Inflammatory macrophage treated with lipopolysaccharide for 4 hours (primary cell): ENCODE measurements at places on chromosomes 2 and 18.

DNA sequence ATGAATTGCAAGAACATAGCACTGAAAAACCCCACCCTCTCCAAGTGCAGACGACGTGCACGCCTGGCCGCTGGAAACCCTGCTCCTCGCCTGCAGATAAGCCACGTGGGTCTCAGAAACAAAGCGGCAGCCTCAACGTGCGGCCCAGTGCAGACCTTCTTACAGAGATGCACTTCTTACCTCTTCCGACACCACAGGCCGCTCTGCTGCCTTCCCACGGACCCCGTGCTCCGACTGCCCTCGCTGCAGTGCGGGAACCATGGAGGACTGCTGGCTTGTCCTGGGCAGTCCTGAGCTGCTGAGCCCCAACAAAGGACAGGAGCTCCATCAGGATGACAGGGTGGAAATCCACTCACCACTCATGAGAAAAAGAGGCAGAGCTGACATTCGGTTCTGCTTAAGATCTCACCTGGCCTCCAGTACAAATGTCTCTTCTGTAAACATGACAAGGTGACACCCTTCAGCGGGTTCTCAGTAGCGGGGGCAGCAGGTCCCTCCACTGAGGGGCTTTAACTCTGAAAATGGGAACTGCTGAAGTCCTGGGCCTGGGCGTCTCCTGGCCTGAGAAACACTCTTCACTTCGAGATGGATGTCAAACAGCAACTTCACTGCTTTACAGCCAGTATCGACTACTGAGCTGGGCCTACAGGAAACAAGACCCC lies 6.2 kb downstream of the COPS9 start:
- DNase-seq: no peak

- DNase-seq: no peak
Observed at GRCh38 chr2:241034490-241035141, 36.2 kb downstream of the SNED1 start.

- no peak for DNase-seq
Observed at GRCh38 chr2:12606472-12607000, 110.2 kb upstream of the TRIB2 start.

DNA sequence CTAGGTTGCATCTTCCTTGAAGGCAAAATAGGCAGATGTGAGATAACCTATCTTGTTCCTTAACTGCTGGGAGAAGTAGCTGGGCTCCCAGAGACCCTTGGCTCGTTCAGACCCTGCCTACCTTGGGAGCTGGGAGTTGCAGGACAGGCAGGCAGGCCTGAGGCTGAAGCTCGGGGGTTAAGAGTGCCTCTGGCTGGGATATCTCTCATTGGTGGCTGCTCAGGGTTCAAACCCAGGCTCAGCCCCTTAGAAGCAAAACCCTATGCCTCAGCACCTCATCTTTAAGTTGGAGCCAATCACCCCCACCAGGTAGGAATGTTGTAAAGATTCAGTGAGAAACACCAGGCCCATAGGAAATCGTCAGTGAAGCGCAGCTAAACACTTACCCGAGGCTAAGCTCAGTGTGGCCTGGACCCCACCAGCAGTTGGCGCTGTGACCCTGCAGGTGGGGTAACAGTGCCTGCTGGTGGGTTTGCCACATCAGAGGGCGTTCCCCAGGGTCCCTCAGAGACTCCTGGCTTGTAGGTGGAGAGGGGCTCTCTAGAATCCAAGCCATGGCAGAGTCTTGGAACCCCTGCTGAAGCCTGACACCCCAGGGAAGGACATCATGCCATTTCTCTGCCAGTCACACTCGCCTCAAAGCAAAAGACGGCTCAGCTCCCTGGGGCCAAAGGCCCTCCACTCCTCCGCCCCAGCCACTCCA lies 54.6 kb upstream of the GPR17 start:
- peak; percentile 58 for DNase-seq
